Stimulated activated CD8-positive, alpha-beta memory T cell treated with anti-CD3 and anti-CD28 coated beads, Interleukin-7, amount 100 ng/mL, for 1 hour (primary cell): ENCODE measurements at places on chromosomes 13 and 19.

DNA sequence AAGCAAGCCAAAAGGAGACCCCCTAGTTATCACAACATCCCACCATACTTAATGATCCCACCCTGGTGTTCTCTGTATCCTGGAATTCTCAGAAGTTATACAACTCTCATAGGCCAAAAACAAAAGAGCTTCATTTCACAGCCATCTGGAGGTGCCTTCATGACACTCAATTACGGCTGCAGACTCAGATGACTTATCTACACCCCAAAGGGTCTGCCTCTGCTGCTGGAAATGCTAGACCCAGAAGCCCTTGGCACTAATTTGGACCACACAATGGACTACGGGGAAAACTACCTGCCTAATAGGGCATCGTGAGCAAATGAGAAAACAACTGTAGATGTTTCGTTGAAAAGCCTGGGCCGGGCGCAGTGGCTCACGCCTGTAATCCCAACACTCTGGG, 40.2 kb downstream of the BRD4 start:
- no peak for DNase-seq

GRCh38 chr13:79678100-79678499, 197.1 kb downstream of the NDFIP2 start:
- DNase-seq: no peak

GRCh38 chr13:34816245-34816884, 125.7 kb upstream of the NBEA start:
- DNase-seq: no peak

DNA sequence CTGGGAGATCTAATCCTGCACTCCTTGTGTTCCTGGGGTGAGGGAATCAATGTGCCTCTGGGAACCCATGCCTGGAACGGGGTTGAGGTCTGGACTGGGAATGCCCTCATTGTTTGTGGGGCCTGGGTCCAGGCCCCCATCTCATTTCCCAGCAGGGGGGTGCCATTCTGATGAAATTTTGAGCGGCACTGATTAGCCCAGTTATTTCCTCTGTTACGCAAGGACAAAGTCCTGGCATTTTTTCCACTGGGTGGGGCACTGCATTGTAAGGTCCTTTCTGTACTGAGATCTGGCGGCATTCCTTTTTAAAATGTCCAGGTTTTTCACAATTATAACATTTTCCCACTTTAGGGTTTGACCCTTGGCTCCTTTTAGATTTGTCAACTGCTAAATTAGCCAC, 14.8 kb downstream of the FPR3 start:
- no peak for DNase-seq

GRCh38 chr13:35804901-35805300, 326.3 kb downstream of the DCLK1 start:
- no peak for DNase-seq

GRCh38 chr13:49836516-49836915, 44.0 kb upstream of the KPNA3 start:
- DNase-seq: no peak

GRCh38 chr13:99916366-99917103, 55.0 kb downstream of the ZIC5 start:
- no peak for DNase-seq

DNA sequence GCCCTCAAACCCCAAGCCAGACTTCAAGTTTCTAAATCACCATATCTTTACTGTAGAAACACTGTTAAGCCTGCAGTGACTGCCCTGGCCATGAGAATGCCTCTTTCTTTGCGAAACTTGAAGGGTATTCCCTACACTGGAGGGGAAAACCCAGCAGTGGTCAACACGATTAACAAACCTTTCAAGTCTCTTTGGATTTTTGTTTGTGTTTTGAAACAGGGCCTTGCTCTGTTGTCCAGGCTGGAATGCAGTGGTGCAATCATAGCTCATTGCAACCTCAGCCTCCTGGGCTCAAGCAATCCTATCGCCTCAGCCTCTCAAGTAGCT, 17.4 kb upstream of the POMP start:
- no peak for DNase-seq

DNA sequence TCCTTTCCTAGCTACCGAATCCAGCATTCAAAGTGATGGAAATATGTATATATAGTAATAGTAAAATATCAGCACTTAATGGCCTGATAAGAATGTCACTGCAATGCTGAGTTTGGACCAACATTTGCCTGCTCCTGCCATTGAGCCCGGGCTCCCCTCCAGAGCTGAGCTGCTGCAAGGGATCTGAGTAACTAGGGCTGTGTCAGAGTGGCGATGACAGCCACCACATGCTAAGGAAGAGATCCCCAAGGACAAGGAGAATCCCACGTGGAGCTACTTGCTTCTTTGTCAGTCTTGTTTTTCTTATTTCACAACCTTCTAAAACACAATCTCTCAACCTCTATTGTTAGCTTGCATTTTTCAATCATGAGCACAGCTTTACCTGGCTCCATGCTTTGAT, 19.5 kb upstream of the ALOX5AP start:
- DNase-seq: no peak

DNA sequence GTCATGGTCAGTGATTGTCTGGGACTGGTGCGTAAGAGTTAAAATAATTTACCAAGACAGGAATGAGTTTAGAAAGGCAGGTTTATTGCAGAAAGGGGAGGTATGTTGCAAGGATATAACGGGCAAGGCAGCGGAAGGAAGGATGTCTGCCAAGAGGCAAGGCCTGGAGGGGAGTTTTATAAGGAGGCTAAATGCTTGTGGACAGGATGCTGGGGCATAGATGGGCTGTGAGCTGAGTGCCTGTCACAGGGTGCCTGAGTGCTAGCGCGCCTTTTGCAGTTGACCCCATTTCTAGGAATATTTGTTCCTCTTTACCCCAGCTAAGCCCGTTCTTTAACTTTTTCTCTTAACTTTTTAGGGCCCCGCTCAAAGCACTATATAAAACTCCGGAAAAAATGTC, 58.7 kb downstream of the TEX26 start:
- no peak for DNase-seq

DNA sequence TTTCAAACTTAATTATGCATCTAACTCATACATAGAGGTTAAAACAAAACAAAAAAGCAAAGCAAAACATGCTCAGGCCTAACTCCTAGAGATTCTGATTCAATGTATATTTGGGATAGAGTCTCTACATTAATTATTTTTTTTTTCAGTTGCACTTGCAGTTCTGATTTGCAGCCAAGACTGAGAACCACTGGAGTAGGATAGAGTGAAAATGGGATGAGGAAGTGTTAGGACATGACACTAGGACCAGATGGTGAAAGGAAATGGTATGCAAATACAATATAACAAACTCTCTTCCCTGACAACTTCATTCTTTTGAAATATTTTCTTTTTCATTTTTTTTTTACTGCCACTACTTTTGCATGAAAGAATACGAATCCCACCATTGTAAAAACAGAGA, 1.8 kb downstream of the CCDC122 start:
- no peak for DNase-seq

- DNase-seq: no peak
These were observed 42.0 kb upstream of the MAB21L1 start for GRCh38 chr13:35518337-35518946.
